C1 segment of cervical spinal cord (tissue), 14 donors: ENCODE measurements at places on chromosomes 13 and 19.

- no peak for DNase-seq
These were observed 53.3 kb downstream of the STK24 start for GRCh38 chr13:98523455-98524102.

DNA sequence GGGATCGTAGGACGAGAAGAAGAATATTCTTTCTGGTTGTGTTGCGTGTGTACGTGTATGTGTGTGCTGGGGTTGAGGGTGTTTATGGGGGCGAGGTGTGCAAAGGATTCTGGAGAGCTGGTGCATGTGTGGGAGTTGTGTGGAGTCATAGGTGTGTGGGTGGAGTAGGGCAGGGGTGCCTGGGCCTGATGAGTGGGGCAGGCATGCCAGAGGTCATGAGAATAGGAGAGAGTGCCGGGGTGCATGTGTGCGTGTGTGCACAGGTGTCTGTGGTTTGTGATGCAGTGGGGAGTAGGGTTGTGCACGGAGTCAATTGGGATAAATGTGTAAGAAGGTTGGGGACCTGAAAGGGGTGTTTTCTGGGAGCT lies 649 bp downstream of the TMEM91 start:
- no peak for DNase-seq

GRCh38 chr13:32881074-32881776 lies 135.0 kb upstream of the KL start:
- no peak for DNase-seq

GRCh38 chr13:31042049-31042448 lies 109.6 kb downstream of the TEX26 start:
- no peak for DNase-seq

GRCh38 chr13:46665633-46666482 lies 112.9 kb downstream of the LRCH1 start:
- DNase-seq, result no peak

GRCh38 chr13:112869202-112870050 lies 99.6 kb upstream of the MCF2L start:
- no peak for DNase-seq

- no peak for DNase-seq
These were observed 149.0 kb upstream of the SOX1 start for GRCh38 chr13:111917901-111918300.

GRCh38 chr13:29679396-29680053 lies 84.0 kb upstream of the SLC7A1 start:
- no peak for DNase-seq

DNA sequence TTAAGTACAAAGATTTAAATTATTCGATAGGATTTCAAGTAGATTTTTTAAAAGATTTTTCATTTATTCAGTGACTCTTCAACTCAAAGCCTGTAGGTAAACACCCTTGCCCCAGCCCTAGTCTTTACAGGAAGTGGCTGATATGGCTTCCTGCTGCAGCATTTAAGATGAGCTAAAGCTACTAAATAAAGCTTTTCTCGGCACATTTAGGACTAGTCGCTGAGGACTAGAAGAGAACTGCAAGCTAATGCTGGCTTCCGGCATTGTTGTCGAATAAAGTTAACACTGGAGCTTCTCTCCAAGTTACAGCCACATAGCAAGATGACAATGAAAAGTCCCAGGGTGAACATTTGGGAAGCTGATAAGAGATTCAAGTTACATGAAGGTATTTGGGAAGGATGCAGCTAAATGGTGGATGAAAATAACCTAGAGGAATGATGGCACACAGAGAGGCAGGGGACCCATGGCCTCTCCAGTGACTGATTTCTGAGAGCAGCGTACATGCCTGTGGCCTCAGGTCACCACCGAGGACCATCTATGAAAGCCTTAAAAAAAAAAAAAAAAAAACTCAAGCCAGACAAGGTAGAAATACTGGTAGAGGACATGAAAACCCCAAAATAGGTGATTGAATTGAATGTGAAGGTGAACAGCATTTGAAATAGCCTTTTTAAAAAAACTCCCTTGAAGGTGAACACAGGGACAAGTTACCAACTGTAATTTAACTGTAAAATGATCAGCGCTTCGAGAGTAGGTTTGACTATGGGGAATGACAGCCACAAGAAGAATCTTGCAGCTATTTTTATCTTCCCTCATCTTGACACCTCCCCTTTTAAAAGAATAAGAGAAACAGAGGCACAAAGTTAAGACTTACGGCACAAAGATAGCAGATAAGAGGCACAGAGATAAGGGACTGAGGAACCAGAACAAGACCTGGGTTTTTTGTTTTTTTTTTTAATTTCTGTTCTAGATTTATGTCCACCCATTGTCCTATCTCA lies 155.4 kb downstream of the DCT start:
- DNase-seq, result no peak

DNA sequence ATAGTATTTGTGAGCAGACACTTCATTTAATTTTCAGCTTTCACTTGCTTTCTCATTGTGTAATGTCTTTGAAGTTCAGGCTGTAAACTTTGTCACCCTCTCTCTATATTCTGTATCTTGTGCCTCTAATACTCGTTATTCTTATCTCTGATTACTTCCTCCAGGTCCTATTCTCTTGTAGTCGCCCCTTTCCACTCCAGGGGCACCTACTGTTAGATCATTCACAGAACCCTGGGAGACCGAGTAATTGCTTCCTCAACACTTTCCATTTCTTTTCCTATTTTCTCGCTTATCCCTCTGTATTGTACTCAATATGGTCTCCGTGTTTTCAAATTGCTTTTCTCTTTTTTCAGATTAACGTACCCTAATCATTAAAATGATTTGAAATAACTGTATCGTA lies 93.9 kb upstream of the TDRD3 start:
- no peak for DNase-seq

DNA sequence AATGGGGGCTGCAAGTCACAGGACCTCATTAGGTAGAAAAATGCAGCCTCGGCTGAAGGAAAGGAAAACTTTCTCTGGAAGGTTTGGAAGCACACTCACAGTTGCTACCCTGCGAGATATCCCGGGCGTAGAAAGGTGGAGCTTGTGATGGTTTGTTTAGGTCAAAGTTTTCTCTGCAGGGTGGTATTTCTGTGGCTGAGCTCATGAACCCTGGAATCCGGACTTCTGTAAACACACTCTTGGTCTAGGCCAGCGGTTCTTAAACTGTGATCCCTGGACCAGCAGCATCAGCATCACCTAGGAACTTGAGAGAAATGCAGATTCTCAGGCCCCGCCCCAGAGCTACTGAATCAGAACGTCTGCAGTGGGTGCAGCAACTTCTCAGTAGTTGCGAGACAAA lies 3.3 kb upstream of the SLC15A1 start:
- DNase-seq, result no peak

- no peak for DNase-seq
These were observed 3.0 kb upstream of the SLC6A16 start for GRCh38 chr19:49327878-49328544.
